ENCODE measurements at places on chromosomes 16 and 17.

DNA sequence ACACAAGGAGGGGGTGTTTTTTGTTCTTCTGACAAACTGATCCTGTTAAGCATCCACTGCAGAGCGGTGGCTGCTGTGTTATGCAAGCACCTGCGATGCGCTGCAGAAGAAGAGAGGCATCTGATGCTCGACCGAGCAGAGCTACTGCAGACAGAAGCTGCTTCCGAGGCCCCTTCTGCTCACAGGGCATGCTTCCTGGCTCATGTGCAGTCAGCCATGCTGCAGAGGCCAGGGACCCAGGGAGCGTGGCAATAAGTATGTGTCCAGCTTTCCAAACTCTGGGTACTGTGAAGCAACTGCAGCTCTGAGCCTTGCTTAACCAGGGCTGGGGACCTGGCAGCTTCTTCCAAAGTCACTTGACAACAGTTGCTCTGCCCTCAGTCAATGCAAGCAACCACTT, 448.6 kb upstream of the RBFOX1 start:
- DNase-seq = no peak

DNA sequence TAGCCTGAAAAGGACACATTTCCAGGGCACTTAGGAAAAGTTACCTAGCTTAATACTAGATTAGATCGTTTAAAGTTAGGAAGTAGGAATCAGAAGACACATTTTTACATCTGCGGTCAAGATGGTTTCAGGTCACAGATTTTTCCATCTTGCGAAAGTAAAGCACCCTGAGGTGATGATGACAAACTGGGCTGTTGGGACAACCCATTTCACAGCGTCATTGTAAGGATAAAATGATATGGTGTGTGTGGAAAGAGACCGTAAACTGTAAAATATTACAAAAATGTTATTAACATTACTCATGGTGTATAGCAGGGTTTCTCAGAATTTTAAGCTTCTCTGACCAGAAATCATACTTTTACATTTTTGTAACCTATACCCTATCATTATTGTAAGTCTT, 10.1 kb upstream of the MAP2K6 start:
- DNase-seq = no peak

GRCh38 chr16:80623376-80623775, 82.6 kb downstream of the DYNLRB2 start:
- DNase-seq = no peak

GRCh38 chr16:11992586-11993524, 16.3 kb downstream of the SNX29 start:
- DNase-seq = no peak
